ENCODE measurements at places on chromosomes 2 and 18.

- peak; percentile 73 for DNase-seq
Measured at GRCh38 chr18:22348521-22349316, 69.0 kb downstream of the CTAGE1 start.

GRCh38 chr2:138827426-138828054 is 47.4 kb upstream of the NXPH2 start:
- DNase-seq: no peak

- DNase-seq: no peak
Measured at GRCh38 chr2:135056790-135057189, 4.7 kb downstream of the RAB3GAP1 start.

DNA sequence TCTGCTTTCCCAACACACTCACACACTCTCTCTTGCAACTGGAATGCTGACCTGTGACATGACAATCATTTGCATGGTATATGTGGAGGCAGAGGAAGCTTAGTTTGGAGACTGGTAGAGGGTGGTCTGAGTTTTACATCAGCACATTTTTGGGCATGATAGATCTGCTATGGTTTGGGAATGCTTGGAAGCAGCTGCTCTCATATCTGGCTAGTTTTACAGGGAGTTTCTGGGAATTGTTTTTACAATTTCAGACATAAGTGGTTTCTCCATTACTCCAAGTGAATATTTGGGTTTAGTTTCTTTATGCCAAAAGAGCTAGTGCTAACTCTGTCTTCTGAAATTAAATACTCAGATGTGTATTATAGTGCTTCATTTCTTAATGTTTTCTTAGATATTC is 977.6 kb downstream of the SUCLG1 start:
- no peak for DNase-seq

DNA sequence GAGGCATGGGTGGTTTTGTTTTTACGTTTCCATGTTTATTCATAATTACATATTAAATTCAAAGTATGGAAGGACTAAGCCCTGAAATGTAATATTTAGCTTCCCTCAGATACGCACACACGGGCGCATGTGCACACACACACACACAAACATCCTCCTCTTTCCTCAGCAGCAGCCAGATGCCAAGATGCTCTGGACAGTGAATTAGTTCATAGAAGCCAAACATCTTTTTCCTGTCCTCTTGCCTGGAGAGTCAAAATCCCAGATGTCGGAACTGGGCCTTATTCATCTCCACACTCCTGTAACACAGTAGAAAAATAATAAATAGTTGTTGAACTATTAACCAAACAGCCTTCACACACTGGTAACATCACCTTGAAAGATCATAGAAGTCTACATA is 273.1 kb downstream of the SP3 start:
- no peak for DNase-seq

DNA sequence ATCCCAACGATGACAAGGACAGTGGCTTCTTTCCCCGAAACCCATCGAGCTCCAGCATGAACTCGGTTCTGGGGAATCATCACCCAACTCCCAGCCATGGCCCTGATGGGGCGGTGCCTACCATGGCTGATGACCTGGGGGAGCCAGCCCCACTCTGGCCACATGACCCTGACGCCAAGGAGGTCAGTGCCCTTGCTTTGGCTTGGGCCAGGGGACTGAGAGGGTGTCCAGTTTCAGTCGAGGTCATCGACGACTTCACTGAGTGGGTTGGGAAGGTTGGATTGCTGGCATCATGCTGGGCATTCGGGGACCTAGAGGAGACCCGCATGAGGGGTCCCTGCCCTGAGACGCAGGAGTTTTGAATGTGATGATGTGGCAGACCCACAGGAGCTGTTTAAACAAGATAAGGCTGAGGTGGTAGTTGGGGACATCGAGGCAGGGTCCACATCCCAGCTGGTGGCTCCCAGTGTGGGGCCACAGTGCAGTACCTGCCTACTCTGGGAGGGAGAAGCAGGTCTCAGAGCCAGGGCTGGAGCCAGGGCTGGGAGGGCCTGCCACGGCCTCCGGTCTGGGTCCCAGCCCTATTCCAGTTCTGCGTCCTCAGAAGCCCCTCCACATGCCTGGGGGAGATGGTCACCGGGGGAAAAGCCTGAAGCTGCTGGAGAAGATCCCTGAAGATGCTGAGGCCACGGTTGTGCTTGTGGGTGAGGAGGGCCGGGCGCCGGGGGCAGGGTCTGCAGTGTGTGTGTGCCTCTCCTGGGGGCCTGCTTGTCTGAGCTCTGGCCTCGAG is 6.0 kb downstream of the SLC4A3 start:
- no peak for DNase-seq

DNA sequence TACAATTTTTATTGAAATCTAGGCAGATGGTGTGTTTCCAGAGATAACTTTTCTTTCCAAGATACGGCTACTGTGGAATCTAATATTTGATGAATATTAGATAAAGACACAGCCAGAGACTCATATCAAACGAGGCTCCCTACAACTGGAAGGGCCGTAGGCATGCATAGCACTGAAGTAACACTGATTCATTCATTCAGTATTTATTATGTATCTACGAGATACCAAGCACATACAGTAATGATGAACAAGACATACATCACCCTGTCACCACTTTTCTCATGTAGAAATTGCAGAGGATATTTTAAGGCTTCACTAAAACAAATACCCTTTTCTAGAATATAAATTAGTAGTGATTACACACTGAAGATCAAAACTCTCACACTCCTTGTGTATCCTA is 74.5 kb downstream of the KCTD18 start:
- no peak for DNase-seq

DNA sequence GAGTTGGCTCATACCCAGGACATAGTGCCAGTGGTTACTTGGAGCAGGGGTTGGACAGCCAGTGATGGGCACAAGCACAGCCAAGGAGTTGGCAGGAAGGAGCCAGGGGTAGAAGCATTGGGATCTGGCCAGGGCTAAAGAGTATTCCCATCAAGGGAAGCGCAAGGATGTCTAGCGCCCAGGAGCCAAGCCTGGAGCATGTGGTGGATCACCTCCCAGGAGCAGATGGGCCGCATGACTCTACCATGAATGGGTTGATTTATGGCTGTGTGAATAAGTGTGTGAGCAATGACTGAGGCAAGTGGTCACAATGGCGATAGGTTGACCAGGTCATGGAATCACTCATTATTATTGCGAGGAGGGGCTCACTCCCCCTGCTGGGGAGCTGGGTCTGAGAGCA is 111.1 kb downstream of the FHOD3 start:
- DNase-seq: no peak
